ENCODE measurements at places on chromosomes 2 and 18.
A peak's percentile ranks its signal among the peaks of the same experiment; 100 is the strongest.

GRCh38 chr2:72895759-72896281 lies 8.6 kb downstream of the SPR start:
- DNase-seq = no peak

GRCh38 chr18:31685097-31686082 lies 1.0 kb upstream of the B4GALT6 start:
- peak; percentile 1 for DNase-seq

GRCh38 chr2:189700681-189701080 lies 26.2 kb downstream of the ANKAR start:
- no peak for DNase-seq

- peak; percentile 23 for DNase-seq
Observed at GRCh38 chr2:223993634-223994232, 36.5 kb downstream of the MRPL44 start.

DNA sequence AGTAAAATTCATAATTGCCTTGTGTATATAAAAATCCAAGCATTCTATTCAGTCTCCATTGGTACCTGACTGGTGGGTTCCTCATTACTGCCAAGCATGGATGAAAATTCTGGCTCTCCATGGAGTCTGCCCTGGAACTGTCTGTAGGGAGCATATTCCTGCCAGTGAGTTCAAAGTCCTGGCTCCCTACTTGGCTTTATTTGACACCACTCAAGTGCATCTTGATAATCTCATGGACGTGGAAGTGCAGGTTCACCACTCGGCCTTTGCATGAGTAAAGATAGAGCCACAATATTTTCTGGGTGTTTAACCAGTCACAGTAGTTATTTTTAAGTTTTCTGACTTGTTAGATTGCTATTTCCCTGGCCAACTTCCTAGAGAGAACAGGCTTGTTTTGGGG lies 63.5 kb downstream of the CNTNAP5 start:
- DNase-seq = no peak

Data from activated T-helper 1 cell treated with Interleukin-2 at 50 U/mL for 16 hours (primary cell).